ENCODE measurements at places on chromosomes 16 and 17.

GRCh38 chr16:19008245-19009169 is 24.8 kb downstream of the TMC7 start:
- DNase-seq, result no peak

DNA sequence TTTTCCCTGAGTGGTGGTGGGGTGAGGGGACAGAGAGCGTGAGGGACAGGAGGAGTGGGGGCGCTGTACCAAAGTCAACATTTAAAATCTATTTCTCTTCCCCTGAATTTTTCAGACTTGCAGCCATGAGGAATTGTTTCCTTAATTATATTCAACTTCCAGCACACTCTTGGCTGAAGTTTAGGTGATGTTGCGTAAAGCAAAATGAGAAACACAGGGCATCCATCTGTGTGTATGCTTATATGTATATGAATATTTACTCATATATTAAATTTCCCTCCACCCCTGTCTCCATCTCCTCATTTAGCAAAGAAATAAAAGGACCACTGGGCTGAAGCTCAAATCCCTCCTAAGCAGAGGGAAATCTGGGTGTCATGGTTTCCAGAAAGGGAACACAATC is 218.1 kb downstream of the XYLT1 start:
- DNase-seq, result no peak

DNA sequence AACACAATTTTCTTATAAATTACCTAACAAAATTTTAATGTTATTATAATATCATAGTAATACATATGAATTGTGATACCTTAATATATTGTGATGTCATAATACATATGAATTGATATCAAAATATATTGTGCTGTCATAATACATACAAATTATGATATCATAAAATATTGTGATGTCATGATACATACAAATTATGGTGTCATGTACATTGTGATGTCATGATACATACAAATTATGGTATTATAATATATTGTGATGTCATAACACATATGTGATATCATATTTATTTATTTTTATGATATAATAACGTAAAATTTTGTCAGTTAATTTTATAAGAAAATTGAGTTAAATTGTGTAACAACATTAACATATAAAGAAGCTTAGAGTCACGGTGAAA is 1927.2 kb downstream of the TP53TG3F start:
- no peak for DNase-seq

DNA sequence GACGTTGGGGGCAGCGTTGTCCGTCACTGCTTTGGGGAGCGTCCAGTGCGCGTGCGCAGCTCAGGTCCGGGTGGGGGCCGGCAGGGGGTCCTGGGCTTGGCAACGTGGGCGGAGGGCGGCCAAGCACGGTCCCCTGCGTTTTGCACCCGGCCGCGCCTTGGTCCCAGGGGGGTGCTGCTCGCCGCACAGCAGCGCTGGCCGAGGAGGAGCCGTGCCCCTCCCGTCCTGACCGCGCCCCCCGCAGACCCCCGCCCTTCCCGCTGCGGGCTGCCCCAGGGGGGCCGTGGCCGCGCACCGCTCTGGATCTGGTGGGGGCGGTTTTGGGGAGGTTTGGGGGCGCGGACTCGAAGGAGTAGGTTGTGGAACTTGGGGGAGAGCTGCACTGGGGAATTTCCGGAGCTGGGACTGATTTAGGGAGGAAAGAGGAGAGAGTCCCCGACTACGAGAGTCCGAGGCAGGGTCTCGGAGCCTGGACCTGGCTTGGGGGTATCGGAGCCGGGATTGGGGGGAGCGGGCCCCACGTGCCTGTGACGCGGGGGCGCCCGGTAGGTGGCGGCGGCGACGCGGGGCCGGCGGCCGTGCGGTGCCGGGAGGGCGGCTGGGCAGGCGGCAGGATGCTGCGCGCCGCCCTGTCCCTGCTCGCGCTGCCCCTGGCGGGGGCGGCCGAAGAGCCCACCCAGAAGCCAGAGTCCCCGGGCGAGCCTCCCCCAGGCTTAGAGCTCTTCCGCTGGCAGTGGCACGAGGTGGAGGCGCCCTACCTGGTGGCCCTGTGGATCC is at the start of gene SLC9A5:
Gene SLC9A5, plus strand, starts transcription at position 579 of the 777 bp plus-strand sequence. Its CDS starts 36 bp downstream, at position 615.
- no peak for DNase-seq

DNA sequence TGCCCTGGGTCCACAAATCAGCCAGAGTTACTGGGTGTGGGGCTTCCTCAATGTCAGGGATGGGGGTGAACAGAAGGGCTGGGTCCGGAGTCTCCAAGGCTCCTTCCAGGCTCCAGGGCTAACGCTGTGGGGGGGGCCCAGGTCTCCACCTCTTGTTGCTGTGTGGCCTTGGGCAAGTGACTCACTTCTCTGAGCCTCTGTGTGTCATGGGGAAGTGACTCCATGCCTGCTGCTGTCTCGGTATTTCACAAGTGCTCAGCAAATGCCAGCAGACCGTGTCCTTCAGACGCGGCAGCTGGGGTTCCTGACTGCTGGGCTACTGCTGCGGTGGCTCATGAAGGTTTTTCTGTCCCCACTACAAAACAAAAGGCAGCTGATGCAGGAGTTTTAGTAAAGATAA is 26.6 kb downstream of the JPH3 start:
- no peak for DNase-seq

DNA sequence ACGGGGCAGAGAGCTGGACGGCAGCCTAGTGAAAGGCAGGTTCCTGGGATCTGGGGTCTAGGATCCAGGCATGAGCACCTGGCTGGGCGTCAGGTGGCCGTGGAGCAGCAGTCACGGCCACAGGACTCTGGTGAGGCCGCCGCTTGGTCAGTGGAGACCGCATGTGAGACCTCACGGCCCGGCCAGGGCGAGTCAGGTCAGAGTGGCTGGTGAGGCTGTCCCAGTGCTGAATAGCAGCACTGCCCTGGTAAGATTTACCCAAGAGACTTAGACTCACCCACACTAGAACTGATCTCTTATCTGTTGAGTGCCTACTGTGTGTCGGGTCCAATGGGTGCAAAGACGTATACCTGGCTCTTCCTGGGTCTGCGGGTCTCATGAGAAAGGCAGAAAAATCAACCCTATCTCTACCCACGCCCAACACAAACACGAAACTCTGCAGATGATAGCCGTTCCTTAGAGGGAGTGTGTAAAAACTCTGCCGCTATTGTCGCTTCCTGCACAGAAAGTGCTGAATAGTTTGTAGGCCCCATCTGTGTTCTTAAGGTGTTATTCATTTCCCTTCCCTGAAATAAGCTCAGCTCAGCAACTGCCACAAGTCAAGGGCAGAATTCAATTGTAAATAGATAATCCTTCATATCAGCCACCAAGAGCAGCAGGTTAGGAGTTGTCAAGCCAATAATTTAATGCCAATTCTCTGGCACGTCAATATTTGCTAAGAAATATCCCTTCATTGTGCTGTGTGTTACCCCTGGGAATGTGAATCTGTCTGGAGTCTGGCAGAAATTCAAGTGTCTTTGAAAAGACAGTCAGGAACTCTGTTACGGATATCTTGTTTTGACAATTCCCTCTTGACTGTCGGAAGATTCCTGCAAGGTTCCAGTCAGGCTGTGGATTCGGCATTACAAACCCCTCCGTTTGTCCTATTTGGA is 240.0 kb downstream of the NTN1 start:
- DNase-seq, result no peak

- DNase-seq, result no peak
Observed at GRCh38 chr17:44770166-44770925, 11.6 kb downstream of the ADAM11 start.

DNA sequence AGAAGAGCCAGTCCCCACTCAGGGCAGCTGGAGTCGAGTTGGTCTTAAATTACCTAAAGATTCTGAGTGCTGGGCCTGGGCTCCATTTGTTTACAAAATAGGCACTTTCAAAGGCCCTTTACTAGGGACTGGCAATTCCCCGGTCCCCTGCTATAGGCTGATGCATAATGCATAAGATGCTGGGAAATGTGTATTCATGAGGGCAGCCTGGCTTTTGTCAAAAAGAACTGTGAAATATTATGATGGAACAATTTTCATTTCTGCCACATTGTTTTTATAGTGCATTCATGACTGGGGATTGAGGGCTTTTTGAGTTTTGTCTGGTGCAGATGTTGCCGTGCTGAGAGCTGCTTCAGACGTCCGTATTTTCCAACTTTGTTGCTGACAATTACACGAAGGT is 617.0 kb upstream of the CDH5 start:
- no peak for DNase-seq

GRCh38 chr16:50286681-50287080 is 20.3 kb downstream of the ADCY7 start:
- DNase-seq, result no peak

- peak; percentile 32 for DNase-seq
Observed at GRCh38 chr16:75764154-75764768, 38.0 kb upstream of the CPHXL start.
